Smooth muscle cell of bladder (primary cell): ENCODE measurements at places on chromosomes 12 and 14. TPM values are rescaled to one million over a fixed set of nuclear protein-coding genes. Genes with fewer than 3 reads are reported as not detected.

TAS2R13 gene
- total RNA-seq: 0.65 and 0.85 TPM in 2 replicates

HOXC6 gene
- 0.18 and 0.28 TPM in 2 replicates for total RNA-seq

VSX2 gene
- total RNA-seq: not detected in 2 replicates

ERH gene
- 245 and 282 TPM in 2 replicates for total RNA-seq

SSTR1 gene
- 3.0 and 5.2 TPM in 2 replicates for total RNA-seq

NXPH4 gene
- total RNA-seq: 0.28 and 0.65 TPM in 2 replicates

ATG101 gene
- total RNA-seq: 101 and 112 TPM in 2 replicates

MUCL1 gene
- not detected in 2 replicates for total RNA-seq

OR9K2 gene
- not detected in 2 replicates for total RNA-seq

ANKRD13A gene
- 81.1 TPM in 2 replicates for total RNA-seq
